ENCODE measurements at places on chromosomes 16 and 17.

DNA sequence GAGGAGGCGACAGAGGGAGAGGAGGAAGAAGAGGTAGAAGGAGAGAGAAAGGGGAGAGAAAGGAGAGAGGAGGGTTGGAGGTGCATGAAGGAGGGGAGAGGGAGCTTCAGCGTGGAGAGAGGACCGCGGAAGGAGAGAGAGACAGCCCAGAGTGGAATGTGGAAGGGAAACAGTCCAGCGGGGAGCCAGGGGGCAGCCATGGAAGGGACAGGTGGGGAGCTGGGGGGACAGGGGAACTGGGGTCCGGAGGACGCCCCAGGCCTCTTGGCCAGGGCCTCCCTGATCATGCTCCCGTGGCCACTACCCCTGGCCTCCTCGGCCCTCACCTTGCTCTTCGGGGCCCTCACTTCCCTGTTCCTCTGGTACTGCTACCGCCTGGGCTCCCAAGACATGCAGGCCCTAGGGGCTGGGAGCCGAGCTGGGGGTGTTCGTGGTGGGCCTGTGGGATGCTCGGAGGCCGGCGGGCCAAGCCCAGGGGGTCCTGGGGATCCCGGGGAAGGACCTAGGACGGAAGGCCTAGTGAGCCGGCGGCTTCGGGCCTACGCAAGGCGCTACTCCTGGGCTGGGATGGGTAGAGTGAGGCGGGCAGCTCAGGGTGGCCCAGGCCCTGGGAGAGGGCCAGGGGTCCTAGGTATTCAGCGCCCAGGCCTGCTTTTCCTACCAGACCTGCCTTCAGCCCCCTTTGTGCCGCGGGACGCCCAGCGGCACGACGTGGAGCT is 759 bp downstream of the ASPHD1 start:
- DNase-seq = no peak

- no peak for DNase-seq
Observed at GRCh38 chr16:8951447-8952280, 12.0 kb downstream of the USP7 start.

DNA sequence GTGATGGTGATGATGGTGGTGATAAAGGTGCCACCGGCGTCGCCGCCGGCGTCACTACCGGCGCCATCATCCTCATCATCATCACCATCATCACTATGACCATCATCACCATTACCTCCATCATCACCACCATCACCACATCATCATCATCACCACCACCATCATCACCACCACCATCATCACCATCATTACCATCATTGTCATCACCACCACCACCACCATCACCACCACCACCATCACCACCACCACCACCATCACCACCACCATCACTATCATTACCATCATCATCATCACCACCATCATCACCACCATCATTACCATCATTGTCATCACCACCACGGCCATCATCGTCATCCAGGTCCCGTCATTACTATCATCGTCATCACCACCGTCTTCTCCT is 179.7 kb downstream of the NPIPB11 start:
- DNase-seq = no peak

DNA sequence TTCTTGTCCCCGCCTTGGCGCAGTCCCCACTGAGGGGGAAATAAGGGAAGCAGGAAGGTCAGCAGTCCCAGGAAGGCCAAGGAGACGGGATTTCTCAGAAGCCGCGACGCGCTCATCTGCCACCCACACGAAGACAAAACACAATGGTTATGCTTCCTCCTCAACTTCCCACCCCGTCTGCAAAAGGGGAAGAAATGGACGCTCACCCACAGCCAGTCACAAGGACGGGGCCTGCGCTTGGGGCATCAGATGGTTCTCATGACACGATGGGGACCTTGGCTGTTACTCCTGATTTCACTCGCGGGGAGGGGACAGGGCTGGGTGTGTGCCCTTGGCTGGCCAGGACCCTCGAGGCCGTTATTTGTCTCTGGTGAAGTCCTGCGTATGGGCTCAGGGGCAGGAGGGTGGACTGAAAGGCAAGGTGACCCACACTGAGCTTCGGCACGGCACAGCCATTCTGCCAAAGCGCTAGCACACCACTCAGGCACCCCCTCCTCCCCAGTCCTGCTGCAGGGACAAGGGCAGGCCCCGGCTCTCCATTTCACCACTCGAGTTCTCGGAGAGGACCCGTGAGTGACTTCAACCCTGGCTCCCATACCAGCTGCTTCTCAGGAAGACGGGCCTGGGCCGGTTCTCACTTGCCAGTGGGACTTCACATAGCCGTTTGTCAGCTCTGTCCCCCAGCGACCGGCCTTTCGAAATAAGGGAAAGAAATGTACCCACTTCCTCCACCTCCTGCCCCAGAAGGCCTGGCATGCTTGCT is 84.5 kb downstream of the ABR start:
- no peak for DNase-seq

DNA sequence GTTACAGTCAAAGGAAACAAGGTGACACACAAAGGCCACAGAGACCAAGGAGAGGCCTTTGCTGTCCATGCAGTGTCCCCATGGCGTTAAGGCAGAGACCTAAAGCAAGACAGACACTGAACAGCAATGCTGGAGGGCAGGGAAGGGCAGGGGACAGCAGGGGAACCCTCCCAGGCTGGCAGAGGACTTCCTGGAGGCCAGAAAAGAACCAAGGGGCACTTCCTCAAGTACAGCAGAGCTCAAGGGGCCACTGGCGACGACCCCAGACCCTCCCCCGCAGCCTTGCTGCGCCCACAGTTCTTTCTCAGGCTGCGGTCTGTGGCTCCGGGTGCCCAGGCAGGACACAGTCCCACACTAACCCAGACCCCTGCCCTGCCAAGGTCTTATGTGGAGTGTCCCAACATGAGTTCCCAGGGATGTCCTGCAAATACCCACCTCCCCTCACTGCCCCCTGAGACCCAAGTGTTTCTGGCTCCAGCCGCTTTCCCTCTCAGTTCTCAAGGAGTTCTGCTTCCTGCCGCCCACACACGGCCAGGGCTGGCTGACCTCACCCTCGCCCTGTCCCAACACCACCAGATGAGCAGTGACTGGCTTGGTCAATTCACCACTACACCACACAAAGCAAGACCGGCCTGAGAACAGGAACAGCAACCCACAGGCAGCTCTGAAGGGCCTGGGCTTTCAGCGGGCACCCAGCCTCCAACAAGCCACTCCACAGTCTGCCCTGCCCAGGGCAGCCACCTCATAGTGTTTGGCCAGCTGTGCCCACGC is 4.2 kb downstream of the CLCN7 start:
- DNase-seq = no peak

- no peak for DNase-seq
Observed at GRCh38 chr17:38425744-38426143, 2.5 kb upstream of the ARHGAP23 start.

DNA sequence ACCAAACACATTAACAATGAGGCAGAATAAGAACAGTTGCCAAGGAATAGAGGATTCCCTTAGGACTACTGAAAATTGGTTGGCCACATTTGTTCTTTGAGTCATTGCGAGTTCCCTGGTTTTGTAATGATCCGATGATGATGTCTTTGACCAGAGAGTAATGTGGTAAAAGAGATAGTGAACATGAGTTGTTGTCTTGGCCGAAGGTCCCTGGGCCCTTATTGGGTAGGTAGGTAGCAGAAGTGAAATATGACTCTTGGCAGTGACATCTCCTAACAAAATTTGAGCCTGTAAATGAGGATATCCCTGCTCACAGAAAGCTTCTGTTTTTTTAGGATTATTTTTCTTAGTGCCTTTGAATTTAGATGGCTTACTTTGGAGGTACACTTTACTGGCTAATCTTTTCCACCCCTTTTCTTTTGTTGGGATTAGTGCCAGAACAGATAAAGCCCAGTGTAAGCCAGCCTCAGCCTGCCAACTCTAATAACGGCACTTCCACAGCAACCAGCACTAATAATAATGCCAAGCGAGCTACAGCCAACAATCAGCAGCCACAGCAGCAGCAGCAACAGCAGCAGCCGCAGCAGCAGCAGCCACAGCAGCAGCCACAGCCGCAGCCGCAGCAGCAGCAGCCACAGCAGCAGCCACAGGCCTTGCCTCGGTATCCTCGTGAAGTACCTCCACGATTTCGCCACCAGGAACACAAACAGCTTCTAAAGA is 47.2 kb downstream of the TNRC6A start:
- DNase-seq = no peak

GRCh38 chr16:84495506-84495905 is 9.0 kb downstream of the MEAK7 start:
- DNase-seq = no peak

DNA sequence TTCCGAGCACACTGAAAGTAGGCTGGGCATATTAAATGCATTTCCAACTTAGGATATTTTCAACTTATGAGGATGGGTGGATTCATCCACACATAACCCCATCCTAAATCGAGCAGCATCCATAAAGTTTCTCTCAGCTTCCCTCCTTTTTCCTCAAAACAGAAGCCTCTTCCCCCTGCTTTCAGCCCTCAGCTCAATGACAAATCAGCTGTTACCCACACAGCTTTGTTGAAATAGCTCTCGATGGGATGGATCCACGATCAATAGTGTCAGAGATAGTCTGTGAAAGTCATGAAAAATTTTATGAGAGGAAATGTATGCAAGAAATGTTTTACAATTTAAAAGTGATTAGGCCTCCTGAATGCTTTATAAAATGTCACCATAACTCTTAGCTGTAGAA is 2.5 kb downstream of the DHX33 start:
- no peak for DNase-seq

- DNase-seq = no peak
Observed at GRCh38 chr16:51306116-51306515, 155.0 kb upstream of the SALL1 start.

Data from stimulated activated CD4-positive, alpha-beta T cell treated with anti-CD3 and anti-CD28 coated beads, Interleukin-1b, Interleukin-23, amount 100 ng/mL, for 48 hours (primary cell).